ENCODE measurements at places on chromosomes 2 and 18.

DNA sequence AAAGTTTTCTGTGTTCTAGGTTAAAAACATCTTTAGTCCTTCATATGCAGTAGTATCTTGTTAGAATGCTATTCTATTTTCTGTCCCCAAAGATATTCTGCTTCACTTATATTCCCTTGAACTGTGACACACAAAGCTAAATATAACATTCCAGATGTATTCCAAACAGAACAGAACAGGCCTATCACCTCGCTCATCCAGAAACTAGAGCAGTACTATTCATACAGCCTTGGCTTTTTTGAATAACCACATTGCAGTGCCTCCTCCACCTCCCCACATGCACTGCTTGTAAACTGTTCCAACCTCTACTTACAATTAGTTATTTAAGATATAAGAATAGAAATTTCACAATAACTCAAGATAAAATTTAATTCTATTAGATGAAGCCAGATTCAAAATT lies 196.8 kb downstream of the EXOC6B start:
- no peak for DNase-seq

DNA sequence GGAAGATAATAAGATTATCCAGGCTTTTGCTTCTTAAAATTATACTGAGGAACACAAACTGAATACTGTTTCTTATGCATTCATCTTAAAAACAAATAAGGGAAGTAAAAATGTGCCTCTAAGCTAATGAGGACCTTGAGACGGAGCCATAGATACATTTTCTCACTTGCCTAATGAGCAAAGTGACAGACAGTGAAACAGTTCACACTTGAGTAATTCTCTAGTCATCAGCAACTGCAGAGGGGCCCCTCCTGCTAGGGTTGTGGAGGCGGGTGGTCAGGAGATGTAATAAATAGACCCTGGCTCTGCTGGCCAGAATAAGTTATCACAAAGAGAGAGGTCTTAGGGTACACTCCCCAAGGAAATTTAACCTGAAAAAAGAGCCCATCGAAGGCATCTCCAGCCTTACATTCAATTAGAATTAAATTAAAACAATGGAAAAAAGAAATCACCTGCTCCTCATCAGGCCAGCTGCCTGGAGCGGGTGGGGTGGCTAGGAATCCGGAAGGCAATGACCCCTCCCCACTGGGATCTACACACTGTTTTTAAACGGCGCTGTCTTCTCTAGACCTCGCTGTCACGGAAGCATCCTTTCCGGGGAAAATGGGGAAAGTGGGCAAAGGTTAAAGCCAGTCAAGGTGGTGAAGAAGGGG lies 32.6 kb upstream of the INSIG2 start:
- no peak for DNase-seq

- DNase-seq = no peak
Observed at GRCh38 chr2:239274391-239275043, 126.3 kb downstream of the HDAC4 start.

DNA sequence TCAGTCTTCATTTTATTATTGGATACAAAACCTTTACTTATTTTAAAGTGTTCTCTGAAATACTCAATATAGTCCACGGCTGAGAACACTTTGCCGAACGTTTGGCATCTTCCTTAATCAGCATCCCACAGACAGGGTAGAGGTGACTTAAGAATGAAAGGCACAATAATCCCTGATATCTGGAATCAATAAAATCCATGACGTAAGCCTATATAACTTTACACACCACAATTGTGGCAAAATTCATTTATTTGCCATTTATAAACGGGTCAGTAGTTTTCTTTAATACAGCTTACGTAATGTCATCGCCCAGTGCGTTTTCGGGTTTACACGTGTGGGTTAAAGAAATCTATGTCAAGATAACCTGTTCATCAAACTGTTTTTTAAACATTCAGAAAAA lies 1.3 kb downstream of the MGAT4A start:
- DNase-seq = no peak

DNA sequence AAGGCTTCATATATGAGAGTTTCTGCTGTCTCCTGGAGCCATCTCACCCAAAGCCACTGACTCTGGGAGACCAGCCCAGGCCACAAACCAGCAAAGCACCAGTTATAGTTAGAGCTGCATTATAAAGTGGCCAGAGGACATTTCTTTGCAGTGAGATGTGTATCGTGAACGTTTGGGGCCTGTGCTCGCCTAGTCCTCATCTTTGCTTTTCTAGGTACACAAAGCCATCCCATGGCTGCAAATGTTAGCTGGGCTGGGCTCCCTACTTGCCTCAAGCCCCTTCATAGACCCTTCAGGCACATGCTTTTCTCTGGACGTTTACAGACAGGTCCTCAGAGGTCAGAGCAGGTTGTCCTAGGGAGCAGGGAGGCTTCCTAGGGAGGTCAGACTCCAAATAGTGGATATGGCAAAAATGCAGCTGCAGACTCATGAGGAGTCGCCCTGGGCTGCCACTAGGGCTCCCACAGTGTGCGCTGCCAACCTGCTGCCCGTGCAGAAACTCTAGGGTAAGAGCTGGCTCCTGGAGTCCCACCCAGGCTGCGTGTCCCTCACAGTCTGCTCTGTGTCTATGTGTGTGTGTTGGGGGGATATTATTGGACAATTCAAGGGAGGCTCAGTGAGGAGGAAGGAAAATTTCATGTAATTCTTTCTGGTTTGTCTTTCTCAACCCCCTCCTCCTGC lies 141.0 kb downstream of the RPIA start:
- no peak for DNase-seq

DNA sequence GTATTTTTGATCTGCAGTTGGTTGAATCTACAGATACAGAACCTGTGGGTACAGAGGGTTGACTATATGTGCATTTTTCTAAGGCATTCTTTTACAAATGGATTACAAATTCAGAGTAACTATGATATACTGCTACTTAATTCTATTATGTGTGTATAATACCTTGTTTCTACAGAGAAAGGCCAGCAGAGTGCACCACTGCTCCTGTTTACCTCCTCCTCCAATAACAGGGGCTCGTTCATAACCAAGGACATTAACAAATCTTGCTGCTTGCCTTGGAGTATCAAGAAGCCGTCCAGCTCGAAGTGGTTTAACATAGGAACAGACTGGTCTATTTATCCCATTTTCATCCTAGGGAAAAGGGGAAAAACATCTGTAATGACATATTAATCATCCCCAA lies 16.4 kb downstream of the CEP76 start:
- no peak for DNase-seq

- no peak for DNase-seq
Observed at GRCh38 chr2:16244966-16245320, 304.6 kb downstream of the MYCN start.
